Left kidney (tissue), 8 donors: ENCODE measurements at places on chromosomes 7 and 10. TPM values are rescaled to one million over a fixed set of nuclear protein-coding genes. Genes with fewer than 3 reads are reported as not detected.

GRCh38 chr10:22505911-22506685 is 160.8 kb downstream of the SPAG6 start:
- no peak for DNase-seq

GRCh38 chr10:111335826-111336225 is 259.0 kb downstream of the ADRA2A start:
- no peak for DNase-seq

DNA sequence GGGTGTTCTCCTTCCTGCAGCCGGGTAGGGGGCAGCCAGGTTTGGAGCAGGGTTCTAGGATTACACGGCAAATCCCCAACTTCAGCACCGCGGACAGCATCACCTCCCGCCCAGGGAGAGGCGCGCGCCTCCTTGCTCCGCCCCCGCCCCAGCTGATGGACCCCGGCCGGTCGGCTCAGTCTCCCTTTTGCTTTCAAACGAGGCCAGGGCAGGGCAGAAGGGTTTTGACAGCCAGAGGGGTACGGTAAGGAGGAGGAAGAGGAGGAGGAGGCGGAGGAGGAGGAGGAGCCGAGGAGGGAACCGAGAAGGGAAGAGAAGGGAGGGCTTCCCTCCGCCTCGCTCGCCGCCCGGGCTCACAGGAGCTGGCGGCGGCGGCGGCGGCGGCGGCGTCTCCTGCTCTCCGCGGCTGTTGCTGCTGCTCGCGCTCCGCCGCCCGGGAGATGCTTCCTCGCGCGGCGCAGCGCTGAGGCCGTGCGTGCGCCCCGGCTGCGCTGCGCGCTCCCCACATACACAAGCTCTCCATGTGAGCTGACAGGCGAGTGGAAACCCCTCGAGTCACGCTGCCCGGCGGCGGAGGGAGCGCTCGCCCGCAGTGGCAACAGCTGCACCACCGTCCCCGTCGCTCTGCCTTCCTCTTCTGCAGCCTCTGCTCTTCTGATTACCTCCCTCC is 615 bp upstream of the CNTNAP2 start:
- DNase-seq = peak; percentile 95

GRCh38 chr7:37201003-37201875 is 247.4 kb downstream of the ELMO1 start:
- DNase-seq = peak; percentile 83

DNA sequence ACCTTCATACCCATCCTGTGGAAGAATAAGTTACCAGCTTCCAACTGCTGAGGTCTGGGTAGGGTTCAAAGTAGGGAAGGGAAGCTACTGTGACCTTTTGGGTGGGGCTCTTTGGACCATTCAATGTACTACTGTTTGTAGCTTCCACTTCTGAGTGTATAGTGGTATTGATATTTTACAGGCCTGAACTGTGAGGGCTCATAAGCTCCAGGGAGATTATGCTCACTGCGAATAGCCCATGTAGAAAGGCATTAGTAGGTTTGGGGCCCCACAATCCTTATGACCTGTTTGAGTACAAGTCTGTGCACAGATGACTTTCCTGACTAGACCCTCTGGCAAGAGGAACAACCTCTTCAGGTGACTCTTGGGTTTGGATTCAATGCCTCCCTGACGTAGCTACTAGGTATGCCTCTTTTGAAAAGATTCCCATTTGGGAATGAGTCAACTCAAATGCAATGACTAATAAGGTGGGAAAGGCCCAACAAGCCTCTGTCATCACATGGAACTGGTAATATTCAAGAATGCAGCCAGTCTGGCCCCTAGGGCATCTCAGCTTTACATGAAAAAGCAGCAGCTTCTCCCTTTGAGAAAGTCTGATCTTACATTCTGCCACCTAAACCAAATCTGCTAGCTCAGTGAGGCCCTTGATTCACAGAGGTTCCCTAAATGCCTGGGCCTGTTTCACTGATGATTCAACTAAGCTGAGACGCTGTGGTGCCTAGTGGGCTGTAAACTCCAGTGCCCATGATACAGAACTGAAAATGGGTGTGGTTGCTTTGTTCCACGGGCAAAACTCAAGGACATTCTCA is 79.8 kb downstream of the ABI1 start:
- DNase-seq = no peak

GRCh38 chr10:89238956-89239644 is 12.5 kb downstream of the LIPA start:
- DNase-seq = no peak

ZNF248 gene
- polyA plus RNA-seq = 47.3 TPM

HMX2 gene
- polyA plus RNA-seq = 0.75 TPM
